ENCODE measurements at places on chromosomes 2 and 18.

DNA sequence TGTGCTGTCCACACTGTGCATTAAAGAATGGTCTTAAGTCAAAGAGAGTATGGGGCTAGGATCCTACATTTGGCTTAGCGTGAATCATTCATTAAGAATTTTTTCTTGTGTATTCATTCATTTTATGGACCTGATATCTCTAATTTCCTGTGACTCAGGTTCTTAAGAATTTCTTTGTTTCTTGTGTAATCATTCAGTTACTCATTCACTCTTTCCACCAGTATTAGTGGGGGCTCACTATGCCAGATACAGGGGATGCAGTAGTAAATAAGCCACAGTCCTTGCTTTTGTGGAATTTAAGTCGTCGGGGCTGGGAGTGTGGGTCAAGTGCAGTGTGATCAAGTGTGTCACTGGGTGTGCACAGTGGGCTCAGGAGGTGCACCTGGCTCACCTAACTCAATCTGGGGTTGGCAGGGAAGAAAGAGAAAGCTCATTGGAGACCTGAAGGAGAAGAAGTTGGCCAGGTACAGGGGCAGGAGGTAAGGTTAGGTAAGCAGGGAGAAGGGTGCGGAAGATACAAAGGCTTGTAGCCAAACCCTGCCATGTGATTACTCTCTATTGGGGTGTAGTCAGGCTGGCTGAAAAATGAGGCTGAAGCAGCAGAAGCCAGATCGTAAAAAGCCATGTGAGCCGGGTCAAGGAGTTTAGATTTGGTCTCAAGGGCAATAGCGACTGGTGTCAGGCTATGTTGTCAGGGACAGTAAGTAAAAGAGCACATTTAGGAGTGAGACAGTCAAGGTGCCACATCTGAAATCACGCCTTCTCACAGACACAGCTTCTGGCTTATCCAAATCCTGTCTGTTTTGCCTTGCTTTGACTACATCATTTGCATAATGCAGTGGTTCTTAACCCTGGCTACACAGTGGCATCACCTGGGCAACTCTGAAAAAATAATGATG, 67.2 kb downstream of the KCTD1 start:
- peak; percentile 89 for DNase-seq

DNA sequence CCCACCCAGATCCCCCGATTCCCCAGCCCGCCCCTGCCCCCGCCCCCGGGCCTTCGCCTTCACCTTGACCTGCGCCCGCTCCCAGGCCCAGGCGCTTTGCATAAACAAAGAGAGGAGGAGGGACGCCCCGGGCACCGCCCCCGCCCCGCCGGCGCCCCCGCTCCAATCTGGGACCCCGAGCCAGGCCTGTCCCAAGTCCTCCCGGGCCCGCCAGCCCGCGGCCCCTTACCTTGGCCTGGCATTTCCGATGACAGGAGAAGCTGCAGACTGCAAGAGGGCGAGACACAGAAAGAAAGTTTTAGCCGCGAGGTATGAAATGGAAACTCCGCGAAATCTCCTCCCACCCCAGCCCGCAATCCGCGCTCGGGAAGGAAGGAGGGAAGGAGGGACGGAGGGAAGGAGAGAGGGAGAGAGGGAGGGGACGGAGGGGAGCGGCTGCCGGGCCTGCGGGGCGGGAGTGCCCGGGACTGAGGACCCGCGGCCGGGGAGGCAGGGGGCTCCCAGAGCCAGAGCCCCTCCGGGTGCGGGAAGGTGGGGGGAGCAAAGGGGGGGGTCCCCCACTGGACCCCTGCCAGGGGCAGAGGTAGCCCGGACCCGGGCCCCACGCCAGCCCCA, 24.2 kb downstream of the TNS1 start:
- DNase-seq: no peak

- DNase-seq: no peak
Measured at GRCh38 chr2:9952286-9952737, 819 bp downstream of the GRHL1 start.

GRCh38 chr2:63086687-63087086, 36.1 kb downstream of the OTX1 start:
- no peak for DNase-seq

GRCh38 chr2:84317135-84317534, 141.9 kb downstream of the SUCLG1 start:
- no peak for DNase-seq

DNA sequence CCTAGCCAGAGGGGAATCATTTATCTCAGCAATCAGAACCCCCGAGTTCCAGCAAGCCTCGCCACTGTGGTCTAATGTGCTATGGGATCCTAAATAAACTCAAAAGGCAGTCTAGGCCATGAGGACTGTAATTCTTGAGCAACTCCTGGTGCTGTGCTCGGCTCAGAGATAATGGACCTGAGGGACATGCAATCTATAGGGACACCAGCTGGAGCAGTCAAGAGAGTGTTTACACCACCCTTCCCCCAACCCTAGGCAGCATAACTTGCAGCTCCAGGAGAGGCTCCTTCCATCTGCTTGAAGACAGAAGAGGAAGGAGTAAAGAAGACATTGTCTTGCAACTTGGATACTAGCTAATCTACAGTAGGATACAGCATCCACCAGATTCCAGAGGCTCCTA, 225.5 kb upstream of the KLHL14 start:
- no peak for DNase-seq

DNA sequence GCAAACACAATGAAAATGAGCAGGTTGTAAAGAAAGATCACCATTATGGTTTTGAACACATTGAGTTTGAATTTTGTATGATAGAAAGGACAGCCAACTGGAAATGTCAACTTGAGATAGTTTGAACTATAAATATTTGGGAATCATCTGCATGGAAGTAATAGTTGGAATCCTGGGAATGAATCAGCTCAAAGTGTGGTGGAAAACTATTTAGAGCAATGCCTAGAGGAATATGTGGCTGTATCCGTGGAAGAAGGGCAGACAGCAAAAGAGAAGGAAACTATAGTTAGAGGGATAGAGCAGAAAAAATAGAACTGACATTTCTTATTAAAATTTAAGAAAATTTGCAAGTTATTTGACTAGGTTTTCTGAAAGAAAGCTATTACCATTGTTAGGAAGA, 112.5 kb upstream of the OTX1 start:
- DNase-seq: peak; percentile 62

DNA sequence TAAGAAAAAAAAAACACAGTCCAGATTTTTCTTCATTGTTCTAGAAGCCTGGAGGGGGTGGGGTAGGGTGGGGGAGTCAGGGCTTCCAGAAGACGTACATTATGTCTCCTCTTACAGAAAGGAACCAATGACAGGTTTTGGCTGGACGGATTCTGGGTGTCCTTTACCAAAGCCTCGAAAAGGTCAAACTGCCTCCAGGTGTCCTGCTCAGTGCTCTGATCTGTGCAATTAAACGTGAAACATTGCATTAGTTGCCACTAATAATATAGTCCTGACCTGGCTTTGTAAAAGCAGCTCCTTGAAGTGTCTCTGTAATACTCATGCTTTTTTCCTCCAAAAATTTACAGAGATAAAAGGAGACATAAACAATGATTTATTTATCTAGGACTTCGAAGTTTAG, 11.1 kb upstream of the MTA3 start:
- no peak for DNase-seq

- no peak for DNase-seq
Measured at GRCh38 chr2:128606837-128607236, 288.2 kb upstream of the HS6ST1 start.

DNA sequence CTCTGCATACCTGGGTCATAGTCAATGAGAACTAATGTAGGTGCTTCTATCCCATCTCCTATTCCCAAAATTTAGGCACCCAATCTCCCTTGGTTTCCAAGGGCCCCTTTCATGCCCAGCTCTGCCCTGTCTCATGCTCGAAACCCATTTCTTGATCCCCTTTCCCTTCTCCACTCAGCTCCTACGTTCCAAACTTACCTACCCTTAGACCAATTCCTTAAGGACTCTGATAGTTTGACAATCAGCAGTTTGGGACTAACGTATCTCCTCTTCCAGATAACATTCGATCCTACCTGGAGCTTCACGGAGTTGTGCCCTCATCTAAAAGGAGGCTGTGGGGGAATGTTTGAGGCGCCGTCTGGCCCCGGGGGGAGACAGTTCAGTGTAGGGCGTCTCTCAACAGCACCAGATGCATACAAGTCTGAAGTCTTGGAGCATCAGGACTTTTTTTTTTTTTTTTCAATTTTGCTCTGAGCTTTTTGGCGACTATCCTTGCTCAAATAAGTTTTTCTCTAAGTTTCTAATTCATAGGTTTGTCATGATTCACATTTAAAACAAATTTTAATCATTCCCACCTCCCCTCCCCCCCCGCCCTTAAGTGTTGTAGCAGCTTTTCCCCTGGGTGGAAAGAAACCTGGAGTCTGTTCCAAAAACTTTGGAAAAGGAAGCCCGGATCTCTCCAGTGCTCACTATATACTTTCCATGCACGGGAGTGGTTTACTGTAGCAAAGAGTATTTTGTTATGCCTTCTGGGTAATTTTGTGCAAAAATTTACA, 141.2 kb upstream of the LGALSL start:
- DNase-seq: no peak

DNA sequence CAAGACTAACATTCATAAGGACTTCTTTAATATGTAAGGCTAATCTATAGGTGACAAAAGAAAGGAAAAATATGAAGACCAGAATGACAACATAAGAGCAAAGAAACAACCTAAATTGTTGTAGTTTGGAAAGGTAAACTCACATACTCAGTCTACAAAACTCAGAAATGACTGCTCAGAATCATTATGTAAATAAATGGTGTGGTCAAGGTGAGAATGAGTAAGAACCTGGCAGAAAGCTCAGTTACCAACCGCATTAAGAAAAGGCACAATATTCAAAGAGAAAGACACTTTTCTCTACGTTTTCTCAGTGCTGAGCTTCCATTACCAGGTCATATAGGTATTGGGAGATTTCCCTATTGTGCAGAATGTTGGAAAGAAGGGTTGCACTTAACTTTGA, 15.8 kb downstream of the ATF2 start:
- DNase-seq: no peak

DNA sequence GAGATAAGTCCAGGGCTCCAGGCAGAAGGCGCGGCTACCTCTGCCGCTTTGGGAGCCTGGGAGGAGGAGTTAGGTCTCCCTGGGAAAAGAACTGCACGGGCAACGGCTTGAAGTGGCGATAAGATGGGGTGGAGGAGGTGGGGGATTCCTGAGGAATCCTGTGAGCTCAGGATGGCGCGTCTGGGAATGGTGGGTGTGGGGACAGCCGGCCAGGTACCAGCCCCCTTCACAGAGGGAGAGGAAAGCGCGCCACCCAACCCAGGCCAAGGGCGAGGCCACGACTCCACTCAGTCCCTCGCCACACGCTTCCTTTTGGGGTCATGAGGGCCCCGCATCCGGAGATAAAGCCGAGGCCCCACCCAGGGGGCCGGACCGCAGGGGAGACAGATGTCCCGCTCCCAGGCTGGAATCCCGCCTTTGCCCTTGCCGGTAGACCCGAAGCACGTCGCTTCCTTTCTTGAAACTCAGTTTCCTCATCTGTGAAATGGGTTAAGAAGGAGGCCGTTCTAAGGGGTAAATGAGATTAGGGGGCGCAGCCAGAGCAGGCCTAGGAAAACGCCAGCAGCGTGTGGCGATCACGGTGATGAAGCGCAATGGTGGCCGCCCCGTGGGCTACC, 1.7 kb upstream of the CTDSP1 start:
- DNase-seq: peak; percentile 94

- DNase-seq: peak; percentile 24
Measured at GRCh38 chr2:121220995-121221394, 64.0 kb downstream of the TFCP2L1 start.

DNA sequence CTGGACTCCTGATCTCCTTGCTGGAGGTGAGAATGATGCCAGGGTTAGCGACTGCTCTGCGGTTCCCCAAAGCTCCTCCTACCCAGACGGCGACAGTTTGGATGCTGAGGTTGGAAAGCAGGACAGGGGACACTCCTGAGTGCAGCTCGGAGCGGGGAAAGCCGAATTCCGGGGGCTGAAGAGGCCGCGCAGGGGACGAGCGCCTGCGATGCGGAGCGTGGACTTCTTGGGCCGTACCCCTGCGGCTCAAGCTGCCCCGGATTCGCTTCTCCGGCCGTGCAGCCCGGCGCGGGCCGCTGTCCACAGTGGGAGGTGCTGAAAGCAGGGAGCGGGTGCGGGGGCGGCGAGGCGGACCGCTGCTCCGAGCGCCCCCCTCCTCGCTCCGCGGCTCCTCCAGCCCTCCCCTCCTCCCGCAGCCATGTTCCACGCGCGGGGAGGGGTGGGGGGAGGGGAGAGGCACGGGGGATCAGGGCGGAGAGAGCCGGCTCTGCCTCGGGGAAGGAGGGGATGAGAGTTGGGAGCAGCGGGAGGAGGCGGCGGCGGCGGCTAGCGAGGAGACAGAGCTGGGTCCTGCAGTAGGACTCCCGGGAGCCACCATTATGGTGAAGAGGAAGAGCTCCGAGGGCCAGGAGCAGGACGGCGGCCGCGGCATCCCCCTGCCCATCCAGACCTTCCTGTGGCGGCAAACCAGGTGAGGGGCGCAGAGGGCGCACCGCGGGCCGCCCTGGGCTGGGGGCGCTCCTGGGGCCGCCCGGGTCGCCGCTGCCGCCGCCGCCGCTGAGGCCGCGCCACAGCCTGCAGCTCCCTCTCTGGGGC, at the start of gene UNC80:
Gene UNC80 (plus strand): TSS at position 359 of the 816 bp plus-strand sequence. CDS start 241 bp downstream, at position 600.
- peak; percentile 46 for DNase-seq

Data from RPMI7951 (cell line).